Fibroblast of skin of left quadriceps (primary cell): ENCODE measurements at places on chromosomes 1 and 21.

- DNase-seq, result no peak
Observed at GRCh38 chr1:158570480-158570879, at the start of gene OR6P1. TSS of gene OR6P1 (minus strand) at chr1:158570580. CDS start at chr1:158563604, 6,976 bp downstream.

- no peak for DNase-seq
Observed at GRCh38 chr1:58726581-58726980, 26.7 kb upstream of the MYSM1 start.

- no peak for DNase-seq
Observed at GRCh38 chr21:16522548-16522947, 792.8 kb downstream of the USP25 start.

GRCh38 chr1:41529621-41530395 is 45.3 kb upstream of the EDN2 start:
- no peak for DNase-seq

DNA sequence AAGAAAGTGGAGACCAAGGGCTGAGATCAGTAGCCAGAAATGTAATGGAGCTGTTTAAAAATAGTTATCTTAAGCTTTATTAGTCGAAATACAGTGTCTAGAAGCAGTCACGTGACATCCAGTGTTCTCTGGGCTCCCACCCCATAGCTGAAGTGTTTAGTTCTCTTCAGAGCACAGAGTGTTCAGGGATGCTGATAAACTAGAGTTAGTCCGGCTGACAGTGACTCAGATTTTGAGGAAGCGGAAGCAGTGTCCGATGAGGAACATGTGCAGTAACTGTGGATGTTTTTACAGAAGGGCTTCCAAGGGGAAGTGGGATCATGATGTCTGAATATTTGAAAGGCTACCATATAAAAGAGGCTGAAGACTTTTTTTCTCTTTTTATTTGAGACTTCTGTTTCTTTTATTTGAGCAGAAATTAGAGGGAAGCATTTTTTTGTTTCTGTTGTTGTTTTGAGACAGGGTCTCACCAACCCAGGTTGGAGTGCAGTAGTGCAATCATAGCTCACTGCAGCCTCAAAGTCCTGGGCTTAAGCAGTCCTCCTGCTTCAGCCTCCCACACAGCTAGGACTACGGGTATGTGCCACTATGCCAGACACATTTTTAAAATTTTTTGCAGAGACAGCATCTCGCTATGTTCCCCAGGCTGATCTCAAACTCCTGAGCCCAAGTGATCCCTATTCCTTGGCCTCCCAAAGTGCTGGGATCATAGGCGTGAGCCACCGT is 124.2 kb downstream of the GALNT2 start:
- DNase-seq, result no peak

DNA sequence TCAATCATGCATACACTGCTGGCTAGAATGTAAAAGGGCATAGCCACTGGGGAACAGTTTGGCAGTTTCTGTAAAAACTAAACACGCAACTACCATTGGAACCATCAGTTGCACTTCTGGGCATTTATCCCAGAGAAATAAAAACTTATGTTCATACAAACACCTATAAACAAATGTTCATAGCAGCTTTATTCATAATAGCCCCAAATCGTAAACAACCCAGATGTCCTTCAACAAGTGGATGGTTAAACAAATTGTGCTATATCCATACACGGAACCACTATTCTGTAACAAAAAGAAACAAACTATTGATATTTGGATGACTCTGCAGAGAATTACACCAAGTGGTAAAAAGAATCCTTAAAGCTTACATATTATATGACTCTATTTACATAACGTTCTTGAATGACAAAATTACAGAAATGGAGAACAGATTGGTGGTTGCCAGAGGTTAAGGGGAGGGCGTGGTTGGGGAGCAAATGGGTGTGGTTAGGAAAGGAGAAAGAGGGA is 22.8 kb downstream of the LACTBL1 start:
- DNase-seq, result no peak
